Stimulated activated CD4-positive, alpha-beta T cell treated with anti-CD3 and anti-CD28 coated beads, TNF-alpha, amount 100 ng/mL, for 4 hours (primary cell): ENCODE measurements at places on chromosomes 1 and 21.
A peak's percentile ranks its signal among the peaks of the same experiment; 100 is the strongest.

DNA sequence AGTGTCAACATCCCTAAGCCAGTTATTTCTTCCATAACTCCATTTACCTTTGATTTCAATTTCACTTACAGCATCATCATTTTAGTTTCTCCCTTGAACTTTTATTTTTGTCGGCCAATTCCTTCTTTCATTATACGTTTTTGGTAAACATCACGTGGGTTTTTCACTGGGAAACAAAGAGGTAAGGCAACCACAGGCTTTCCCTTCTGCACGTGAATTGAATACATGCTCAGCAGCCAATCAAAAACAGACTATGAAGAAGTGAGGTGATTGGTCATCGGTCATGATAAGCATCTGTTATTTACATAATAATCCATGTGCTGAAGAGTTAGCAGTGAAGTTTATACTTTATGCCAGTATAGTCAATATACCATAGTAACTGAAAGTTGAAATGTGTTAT lies 98.7 kb downstream of the NCAM2 start:
- DNase-seq, result no peak

DNA sequence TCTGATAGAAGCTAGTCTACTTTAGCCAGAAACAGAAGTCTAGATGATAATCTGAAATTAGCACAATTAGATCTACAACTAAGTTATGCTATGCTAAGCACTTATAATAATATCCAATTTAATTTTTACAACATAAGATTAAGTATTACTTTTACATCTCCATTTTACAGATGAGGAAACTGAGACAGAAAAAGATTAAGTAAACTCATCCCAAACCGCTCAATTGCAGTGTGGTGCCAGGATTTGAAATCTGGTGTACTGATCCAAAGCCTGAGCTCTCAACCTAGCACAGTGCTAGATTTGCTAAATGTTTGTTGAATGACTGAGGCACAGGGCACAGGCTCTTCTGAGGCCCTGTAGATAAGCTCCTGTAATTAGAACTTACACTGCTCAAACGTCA lies 13.8 kb downstream of the KNCN start:
- DNase-seq, result no peak

- peak; percentile 58 for DNase-seq
These were observed 13.6 kb upstream of the FAM110D start for GRCh38 chr1:26145041-26145959.

DNA sequence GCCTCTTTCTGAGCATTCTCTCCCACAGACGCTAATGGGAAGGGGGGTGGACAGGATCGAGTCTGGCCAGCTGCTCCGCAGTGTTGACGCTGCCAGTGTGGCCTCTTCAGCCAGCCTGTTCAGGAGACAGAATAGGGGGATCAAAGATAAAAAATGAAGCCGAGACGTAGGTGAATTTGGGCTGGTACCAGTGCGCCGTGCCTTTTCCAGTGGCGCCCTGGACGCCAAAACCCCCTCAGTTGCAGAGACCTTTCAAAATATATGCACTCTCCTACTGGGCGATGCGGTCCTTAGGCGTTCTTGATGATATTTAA lies 1.1 kb downstream of the TTC3 start:
- no peak for DNase-seq

DNA sequence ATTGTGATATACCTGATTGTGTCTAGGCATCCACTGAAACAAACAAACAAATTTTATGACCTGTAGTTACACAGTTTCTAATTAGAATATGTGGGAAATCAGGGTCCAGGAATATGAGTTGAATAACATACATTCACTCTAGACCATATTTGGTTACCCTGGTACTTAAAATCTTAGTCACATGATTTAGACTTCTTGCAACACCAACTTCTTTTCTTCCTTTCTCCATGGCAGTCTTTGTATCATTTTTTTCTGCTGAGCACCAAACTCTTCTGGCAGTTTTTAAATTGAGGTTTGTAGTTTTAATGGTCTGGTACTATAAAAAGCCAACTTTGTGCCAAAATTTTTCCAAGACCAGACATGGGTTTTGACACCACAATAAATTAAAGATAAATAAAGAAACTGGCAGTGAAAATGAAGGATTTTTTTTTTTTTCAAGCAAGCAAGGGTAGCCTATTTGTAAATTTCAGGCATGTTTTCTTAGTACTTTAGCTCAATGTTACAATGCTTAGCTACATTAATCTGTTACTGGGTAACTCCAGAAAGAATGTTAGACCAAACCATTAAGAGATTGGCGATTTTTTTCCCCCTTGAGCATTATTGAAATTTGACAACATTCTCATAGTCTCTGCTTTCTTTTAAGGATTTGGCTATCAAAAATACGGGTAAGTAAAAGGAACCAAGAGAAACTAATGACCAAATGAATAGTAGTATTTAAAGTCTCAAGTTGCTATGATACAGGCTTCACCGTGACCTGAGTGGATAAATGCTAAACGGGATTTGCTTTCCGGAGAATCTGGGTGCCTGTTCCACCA lies 108.5 kb downstream of the NFIA start:
- DNase-seq, result no peak

- no peak for DNase-seq
These were observed 110.0 kb downstream of the SMYD3 start for GRCh38 chr1:246397046-246397445.

DNA sequence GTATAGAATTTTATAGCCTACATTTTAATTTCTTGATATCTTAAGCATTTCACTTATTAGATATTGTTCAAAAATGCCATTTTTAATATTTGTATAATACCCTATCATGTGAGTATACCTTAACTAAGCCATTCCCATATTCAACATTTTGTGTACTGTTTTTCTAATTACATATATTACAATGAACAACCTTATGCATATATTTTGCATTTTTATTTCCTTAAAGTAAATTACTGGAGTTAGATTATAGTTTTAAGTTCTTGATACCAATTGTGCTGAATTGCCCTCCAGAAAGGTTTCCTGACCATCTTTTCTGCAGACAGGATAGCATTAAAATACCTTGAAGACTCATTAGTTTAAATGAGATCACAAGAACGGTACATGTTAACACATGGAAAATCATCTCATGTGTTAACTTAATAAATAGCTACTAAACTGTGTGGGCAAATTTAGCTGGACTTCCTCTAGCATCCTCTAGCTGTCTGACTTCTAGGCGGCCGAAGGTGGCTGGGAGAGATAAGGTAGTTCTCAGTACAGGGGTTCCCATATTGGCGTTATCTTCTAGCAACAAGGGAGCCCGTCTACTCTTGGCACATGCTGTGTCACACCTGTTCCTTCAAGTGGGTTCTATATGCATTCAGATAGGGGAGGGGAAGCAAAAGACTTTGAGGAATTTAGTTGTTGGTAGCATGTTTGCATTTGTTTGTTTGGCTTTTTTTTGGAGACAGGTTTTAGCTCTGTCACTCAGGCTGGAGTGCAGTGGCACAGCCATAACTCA lies 8.9 kb downstream of the DCLRE1B start:
- no peak for DNase-seq

GRCh38 chr1:228003461-228004330 lies 3.1 kb upstream of the WNT3A start:
- no peak for DNase-seq

DNA sequence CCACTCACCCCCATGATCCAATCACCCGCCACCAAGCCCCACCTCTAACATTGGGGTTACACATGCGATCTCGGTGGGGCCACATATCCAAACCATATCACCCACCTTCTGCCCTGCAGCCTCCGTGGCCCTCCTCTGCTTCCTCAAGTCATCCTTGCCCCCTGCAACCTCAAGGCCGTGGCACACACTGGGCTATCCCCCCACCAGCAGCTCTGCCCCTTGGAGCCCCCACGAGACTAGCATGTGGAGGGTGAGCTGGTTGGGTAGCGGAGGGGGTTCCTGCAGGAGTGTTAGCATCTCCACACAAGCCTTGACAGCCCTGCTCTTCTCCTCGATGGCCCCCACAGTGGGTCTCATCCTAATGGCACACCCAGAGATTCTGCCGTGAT lies 100.8 kb downstream of the TOMM20 start:
- no peak for DNase-seq

DNA sequence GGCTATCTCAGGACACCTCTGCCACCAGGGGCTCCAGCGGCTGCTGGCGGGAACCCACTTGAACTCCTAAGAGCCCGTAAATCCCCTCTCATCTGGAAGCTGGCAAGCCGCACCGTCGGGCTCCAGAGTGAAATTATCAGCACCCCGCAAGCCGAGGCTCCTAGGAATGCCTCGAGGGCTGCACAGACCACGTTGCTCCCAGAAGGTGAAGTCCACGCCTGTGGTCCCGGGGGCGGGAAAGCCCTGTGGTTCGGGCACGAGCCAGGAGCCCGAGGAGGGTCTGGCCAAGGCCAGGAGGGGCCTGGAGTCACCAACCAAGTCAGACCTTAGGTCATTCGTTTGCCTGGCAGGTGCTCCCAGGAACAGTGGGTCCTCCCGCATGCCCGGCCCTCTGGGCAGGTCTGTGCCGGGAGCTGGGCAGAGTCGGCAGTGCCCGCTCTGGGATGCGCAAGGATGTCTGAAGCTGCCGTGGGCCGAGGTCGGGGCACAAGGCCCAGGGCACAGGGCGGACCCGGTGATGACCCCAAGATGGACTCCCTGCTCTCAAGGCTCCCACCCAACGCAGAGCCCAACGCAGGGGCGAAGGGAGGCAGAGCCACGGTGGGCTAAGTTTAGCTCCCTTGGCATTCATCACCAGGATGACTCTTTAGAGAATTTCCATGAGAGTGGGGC lies 8.9 kb downstream of the ACTRT2 start:
- DNase-seq, result no peak
